ENCODE measurements at places on chromosomes 2 and 18.
A peak's percentile ranks its signal among the peaks of the same experiment; 100 is the strongest.

GRCh38 chr2:40395169-40396073, 56.5 kb downstream of the SLC8A1 start:
- no peak for DNase-seq

GRCh38 chr2:98759338-98759737, 28.4 kb upstream of the MGAT4A start:
- no peak for DNase-seq

DNA sequence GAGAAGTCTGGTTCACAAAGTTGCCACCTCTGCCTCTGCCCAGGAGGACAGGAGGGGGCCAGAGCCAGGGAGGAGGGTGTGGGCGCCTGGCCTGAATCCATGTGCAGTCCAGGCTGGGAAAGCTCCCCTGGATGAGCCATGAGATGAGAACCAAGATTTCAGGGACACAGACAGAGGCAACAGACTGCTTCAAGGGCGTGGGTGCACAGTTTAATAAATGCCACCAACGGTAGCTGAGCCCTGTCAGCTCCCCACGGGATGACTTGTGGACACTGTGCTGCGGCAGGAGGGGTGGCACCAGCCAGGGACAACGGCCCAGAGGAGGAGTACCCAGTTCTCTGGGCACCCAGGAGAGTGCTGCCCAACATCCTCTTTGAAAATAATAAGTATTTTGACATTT, 15.2 kb downstream of the CAPG start:
- no peak for DNase-seq

DNA sequence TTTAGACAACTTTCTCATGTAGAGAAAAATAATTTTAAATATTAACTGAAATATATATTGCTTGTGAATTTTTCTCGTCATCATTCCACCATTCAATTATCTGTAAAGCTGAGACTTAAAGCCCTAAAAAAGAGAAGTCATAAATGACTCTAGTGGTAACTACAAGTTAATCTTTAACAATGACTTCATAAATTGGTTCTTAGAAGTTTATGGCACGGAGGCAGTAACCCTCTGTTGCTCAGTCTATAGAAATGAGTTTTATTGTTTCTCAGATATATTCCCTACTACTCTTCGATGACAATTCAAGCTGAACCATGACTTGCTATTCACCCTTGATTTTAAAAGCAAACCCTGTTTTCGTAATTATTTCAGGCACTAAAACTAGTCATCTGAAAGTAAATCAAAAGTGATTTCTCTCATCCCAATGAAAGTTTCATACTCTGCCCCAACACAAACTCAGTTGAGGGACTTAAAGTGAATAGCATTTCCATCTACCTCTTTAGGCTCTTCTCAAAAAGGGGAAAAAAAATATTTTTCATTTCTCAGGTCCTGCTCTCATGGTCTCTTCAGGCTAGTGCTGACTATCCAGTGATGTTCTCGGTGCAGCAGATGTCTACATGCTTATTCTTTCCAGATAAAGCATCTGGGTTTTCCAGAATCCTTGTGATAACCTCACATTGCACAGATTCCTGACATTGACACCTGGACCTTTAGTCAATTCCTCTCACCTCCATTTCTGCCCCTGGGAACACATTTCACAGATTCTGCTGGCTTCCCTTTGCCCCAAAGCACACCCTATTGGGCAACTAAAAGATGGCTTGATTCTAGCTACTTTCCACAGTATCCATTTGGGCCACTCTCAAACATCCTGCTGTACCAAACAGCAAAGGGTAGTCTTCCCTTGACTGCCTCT, 207.8 kb upstream of the LRATD1 start:
- no peak for DNase-seq

- peak; percentile 69 for DNase-seq
Measured at GRCh38 chr2:241011751-241012510, 13.5 kb downstream of the SNED1 start.

GRCh38 chr2:27095745-27096651, 9.4 kb downstream of the KHK start:
- DNase-seq: peak; percentile 63

DNA sequence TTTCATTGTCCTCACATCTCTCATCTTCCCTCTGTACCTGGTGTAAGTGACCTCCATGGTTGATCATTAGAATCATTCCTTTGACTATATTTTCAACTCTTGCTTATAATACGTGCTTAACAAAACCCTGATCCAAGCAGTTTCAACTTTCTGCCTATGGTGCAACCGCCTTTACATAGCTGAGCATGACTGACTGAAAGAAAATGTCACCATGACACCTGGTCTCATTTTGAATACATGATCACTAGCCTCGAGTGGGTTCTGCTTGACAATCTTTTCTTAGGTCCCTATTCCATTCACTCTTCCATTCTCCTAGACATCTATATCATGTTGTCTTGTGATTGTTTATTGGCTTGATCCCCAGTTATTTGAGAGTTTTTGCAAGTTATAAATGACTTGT, 78.9 kb upstream of the STAM2 start:
- DNase-seq: no peak

GRCh38 chr2:199148076-199148845, 309.5 kb downstream of the SATB2 start:
- DNase-seq: no peak

Measured in upper lobe of left lung (tissue), 6 donors.